ENCODE measurements at places on chromosomes 11 and 22. TPM values are rescaled to one million over a fixed set of nuclear protein-coding genes. Genes with fewer than 3 reads are reported as not detected.

GRCh38 chr11:107840129-107840484, 18.5 kb downstream of the SLC35F2 start:
- DNase-seq = peak; percentile 34

GRCh38 chr11:92276773-92277172, 52.2 kb downstream of the FAT3 start:
- no peak for DNase-seq

DNA sequence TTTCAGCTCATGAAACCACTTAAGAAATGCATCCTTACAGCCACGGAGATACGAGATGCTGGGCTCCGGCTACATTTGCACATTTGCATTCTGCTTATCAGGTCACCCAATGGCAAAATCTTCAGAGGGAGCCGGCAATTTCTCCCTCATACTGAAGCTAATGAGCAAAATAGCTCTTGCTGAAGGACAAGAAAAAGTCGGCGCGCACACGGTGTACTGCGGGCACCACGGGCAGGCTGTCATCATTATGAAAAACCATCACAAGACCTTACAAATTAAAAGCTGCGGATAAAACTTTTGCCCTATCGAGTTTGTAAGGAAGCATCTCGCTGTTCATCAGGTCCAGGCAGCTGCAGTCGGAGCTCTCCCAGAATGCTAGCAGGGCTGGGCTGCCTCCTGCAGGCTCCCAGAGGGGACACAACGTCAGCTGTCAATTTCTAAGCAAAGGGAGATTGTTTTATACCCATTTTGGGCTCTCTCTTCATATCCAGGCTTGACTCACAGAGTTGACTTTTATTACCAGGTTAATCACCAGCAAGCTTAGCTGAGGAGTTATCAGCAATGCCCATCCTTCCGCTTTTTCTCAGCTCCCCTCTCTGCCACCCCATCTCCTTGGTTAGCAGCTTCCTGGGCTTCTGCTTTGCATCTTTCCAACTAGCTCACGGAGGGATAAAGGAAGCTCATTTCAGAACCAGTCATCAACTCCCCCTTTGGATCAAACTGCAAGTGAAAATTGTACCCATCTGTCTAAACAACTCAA, 375.1 kb downstream of the OPCML start:
- DNase-seq = no peak

DNA sequence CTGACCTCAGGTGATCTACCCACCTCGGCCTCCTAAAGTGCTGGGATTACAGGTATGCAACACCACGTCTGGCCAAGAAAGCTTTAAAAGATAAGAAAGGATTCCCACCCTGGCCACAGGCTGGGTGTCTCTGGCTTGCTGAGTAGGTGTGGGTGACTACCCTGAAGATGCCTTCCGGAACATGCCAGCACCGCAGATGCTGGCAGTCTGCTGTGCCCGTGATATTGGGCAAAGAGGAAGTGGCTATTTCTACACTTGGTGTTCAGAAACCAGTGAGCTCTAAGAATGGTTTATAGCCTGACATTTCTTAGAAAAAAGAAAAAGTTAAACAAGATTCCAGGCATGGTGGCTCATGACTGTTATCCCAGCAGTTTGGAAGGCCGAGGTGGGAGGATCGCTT, 6.1 kb downstream of the MRPL11 start:
- DNase-seq = no peak

The CARD18 gene
- not detected for total RNA-seq
